ENCODE measurements at places on chromosomes 7 and 10.
A peak's percentile ranks its signal among the peaks of the same experiment; 100 is the strongest.

GRCh38 chr7:154427533-154427932 is 375.3 kb downstream of the DPP6 start:
- no peaks in the 10 kb centered on the region for H3K36me3 ChIP-seq
- DNase-seq, result no peak
- no peaks in the 10 kb centered on the region for H3K27me3 ChIP-seq

DNA sequence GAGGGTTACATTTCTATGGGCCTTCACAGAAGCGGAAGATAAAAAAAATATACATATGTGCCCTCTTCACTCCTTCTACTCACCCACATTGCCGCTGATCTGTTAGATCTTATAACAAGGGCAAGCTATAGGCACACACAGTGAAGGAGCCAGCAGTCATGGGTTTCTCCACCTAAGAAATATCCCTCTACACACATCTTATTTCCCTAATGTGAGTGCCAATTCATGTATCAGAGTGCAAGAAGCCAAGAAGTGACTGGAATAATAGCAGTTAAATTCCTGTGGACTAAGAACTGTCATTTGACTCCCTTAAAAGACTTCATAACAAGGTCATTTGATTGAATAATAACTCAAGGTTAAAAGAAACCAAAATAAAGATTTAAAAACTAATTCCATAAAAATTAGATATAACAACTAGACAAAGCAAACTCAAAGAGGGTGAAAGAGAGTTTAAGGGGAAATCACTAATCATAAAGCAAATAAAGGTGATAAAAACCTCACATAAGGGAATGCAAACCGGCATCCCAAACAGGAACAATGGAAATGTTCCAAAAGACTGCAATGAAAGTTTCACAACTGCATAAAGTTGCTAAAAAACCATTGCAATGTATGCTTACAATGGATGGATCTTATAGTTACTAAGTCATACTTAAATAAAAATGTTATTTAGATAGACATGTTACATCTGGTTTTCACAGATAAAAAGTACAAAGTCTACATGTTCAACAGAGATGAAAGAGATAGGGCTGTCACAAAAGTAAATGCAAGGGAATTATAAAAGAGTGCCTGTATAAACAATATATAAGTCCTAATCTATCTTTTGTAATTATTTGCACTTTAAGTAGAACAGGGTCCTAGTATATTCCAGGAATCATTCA is 42.8 kb downstream of the ARHGAP21 start:
- no peak overlapping the region for H3K27ac ChIP-seq
- no peaks in the 10 kb centered on the region for H3K27me3 ChIP-seq
- no peak overlapping the region for H3K4me3 ChIP-seq
- peaks cover 3% of the 10 kb centered on the region for H3K36me3 ChIP-seq
- DNase-seq, result no peak

- H3K4me3 ChIP-seq, result no peak overlapping the region
- H3K27ac ChIP-seq, result no peak overlapping the region
- no peaks in the 10 kb centered on the region for H3K4me1 ChIP-seq
- H3K36me3 ChIP-seq, result no peaks in the 10 kb centered on the region
- peaks cover 79% of the 10 kb centered on the region for H3K27me3 ChIP-seq
- no peak for DNase-seq
Observed at GRCh38 chr10:103262229-103262628, 14.7 kb upstream of the INA start.

GRCh38 chr10:129945064-129945463 is 19.0 kb downstream of the EBF3 start:
- H3K36me3 ChIP-seq, result no peaks in the 10 kb centered on the region
- H3K27me3 ChIP-seq, result peaks cover 20% of the 10 kb centered on the region
- no peaks in the 10 kb centered on the region for H3K4me1 ChIP-seq
- no peak overlapping the region for H3K27ac ChIP-seq
- no peak overlapping the region for H3K4me3 ChIP-seq

DNA sequence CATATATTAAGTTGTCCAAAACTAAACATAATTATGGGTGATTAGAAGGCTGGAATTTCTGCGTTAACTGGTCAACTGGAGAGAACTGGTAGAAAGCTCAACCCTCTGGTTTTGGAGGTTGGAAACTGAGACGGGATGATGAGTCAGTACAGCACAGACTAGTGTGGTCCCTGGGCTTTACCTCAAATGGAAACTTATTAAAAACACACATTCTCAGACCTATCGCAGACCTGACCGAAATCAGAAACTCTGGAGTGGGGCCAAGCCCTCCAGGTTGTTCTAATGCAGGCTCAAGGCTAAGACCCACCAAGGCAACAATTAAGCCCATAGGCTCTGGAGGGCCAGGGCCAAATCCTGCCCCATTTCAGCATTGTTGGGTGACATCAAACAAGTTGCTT is 136.9 kb downstream of the KCNMA1 start:
- no peak for DNase-seq
- peaks cover 50% of the 10 kb centered on the region for H3K27me3 ChIP-seq
- no peak overlapping the region for H3K4me3 ChIP-seq
- no peak overlapping the region for H3K27ac ChIP-seq
- no peaks in the 10 kb centered on the region for H3K4me1 ChIP-seq
- H3K36me3 ChIP-seq, result no peaks in the 10 kb centered on the region

DNA sequence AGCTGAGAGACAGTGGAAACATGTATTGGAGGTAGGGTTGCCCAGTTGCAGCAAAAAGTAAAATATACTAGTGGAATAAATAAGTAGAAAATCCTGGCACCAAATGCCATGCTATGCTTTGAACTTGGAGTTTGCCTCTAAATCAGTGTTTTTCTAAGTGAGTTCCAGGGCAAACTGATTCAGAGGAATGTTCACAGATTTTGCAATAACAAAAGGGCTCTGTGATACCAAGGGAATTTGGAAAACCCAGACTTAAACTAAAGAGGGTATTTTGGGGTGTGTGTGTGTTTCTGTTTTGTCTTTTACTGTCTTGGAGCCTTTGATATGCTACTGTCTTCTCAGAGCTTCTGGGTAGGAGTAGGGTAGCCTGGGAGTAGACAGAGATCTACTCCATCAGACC is 39.9 kb downstream of the SLC26A4 start:
- no peak for DNase-seq
- H3K36me3 ChIP-seq, result no peaks in the 10 kb centered on the region
- no peak overlapping the region for H3K27ac ChIP-seq
- no peak overlapping the region for H3K4me3 ChIP-seq
- H3K4me1 ChIP-seq, result no peaks in the 10 kb centered on the region
- H3K27me3 ChIP-seq, result peaks cover 13% of the 10 kb centered on the region

GRCh38 chr7:24025765-24026164 is 258.2 kb upstream of the NPY start:
- no peak overlapping the region for H3K27ac ChIP-seq
- no peak for DNase-seq
- H3K36me3 ChIP-seq, result no peaks in the 10 kb centered on the region
- no peaks in the 10 kb centered on the region for H3K4me1 ChIP-seq

DNA sequence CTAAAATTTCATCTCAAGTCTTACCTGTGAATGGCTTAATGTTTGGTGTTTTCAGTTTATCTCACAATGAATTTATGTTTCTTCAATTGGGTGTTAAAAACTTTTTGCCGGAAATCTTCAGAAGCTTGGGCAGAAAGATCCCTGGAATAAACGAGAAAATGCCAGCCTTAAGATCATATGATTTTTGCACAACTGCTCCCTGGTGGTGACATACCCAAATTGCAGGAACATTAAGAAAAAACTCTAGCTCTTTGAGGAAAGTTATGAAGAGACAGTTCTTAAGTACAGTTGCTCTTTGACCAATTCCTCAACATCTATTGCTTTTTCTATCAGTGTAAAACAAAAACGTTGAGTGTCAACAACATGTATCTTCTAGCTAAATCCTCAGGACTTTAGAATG is 48.2 kb upstream of the CREB5 start:
- H3K36me3 ChIP-seq, result no peaks in the 10 kb centered on the region
- H3K4me1 ChIP-seq, result no peaks in the 10 kb centered on the region
- no peak overlapping the region for H3K27ac ChIP-seq
- H3K4me3 ChIP-seq, result no peak overlapping the region

DNA sequence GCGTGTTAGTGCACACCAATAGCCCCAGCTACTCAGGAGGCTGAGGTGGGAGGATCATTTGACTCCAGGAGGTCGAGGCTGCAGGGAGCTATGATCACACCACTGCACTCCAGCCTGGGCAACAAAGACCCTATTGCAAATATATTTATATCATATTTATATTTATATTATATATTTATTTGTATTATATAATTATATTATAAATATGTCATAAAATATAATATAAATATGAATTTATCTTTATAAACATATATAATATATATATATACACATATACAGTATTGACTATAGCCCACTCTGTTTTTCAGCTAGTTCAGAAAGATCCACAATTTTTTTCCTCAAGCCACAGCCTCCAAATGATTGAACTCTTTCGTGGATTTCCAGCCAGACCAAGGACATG is 45.3 kb upstream of the MYL10 start:
- peaks cover 6% of the 10 kb centered on the region for H3K27me3 ChIP-seq
- H3K4me3 ChIP-seq, result no peak overlapping the region
- H3K27ac ChIP-seq, result no peak overlapping the region
- no peaks in the 10 kb centered on the region for H3K36me3 ChIP-seq

DNA sequence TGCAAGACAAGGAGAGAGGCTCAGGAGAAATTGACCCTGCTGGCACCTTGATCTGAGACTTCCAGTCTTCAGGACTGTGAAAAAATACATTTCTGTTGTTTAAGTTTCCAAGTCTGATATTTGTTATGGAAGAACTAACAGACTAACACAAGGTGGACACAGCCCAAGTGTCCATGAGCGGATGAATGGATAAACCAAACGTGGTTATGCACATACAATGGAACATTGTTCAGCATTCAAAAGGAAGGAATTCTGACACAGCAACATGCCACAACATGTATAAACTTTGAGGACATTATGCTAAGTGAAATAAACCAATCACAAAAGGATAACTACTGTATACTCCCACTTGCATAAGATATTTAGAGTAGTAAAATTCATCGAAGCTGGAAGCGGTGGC is 76.5 kb downstream of the FAM13C start:
- no peaks in the 10 kb centered on the region for H3K36me3 ChIP-seq
- H3K4me1 ChIP-seq, result no peaks in the 10 kb centered on the region
- no peak overlapping the region for H3K27ac ChIP-seq
- DNase-seq, result no peak

- DNase-seq, result no peak
- H3K27me3 ChIP-seq, result peaks cover 36% of the 10 kb centered on the region
- H3K4me1 ChIP-seq, result no peaks in the 10 kb centered on the region
- no peak overlapping the region for H3K4me3 ChIP-seq
Observed at GRCh38 chr10:654647-654996, 34.8 kb downstream of the DIP2C start.

GRCh38 chr10:62083412-62084267 is 182.1 kb downstream of the ARID5B start:
- H3K27me3 ChIP-seq, result no peaks in the 10 kb centered on the region
- H3K4me3 ChIP-seq, result peak overlapping the region; percentile 21
- peak overlapping the region; percentile 94 for H3K27ac ChIP-seq
- no peak for DNase-seq

DNA sequence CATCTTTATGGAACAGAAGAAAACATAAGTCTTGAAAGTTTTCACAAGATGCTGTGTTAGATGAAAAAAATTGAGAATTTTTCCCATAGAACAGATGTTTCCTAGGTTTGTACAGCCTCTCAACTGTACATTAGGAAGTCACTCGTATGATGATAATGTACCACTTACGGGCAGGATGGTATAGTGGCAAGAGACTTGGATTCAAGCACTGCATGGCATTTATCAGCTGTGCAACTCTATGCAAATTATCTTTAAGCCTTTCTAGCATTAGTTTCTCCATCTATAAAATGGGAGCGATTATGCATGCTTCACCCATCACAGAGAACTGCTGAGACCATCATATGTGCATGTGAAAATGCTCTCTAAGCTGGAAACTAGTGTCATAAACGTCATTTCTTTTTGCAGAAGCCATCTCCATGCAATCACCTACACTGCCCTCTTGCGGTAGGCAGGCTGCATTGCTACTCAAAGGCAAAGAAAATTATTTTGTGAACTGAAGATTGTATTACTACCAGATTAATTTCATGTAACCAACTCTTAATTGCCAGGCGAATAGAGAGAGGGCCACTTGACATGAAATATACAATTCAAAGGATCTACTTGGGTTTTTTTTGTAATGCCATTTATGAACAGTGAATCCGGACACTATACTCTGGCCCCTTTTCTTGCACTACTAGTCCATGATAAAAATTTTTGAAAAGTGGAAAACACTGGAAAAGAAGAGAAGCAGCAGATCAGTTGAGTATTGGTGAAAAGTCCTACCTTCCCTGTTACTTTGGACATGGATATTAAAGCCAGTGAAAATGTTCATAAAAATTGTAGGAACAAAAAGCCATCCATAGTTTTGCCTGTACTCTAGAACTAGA is 102.3 kb downstream of the JAZF1 start:
- peaks cover 1% of the 10 kb centered on the region for H3K36me3 ChIP-seq
- H3K27ac ChIP-seq, result no peak overlapping the region
- H3K4me3 ChIP-seq, result no peak overlapping the region
- no peaks in the 10 kb centered on the region for H3K27me3 ChIP-seq
- peaks cover 19% of the 10 kb centered on the region for H3K4me1 ChIP-seq
- DNase-seq, result peak; percentile 36

DNA sequence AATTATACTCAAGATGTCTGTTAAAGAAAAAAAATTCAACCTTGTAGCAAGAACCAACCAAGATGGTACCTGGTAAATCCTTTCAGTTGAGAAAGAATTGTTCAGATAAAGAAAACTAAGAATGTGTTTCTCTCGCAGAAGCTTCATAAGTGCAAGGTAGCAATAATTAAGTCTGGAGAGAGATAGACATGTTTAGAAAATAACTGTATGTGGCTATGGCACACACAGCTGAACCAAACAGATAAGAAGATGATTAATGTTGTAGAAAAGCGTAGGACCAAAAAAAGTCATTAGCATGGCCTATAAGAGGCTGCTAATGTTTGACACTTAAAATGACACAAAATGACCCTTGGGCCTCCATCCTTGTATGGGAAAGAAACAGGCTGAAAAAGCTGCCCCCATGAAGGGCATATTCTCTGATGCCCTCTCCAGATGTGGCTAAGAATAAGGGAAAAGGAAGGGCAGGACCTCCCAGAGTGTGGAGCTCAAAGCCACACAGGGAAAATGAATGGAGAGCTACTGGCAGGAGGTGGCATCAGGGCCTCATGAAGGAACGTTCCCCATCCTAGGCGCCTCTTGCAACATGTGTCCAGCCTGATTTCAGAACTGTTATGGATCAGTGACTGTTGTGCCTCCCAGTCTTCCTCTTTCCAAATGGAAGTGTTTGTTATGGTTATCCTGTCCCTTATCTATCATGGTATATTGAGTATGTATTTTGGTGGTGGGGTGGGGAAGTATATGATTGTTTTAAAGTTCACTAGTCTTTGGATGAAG is 30.7 kb downstream of the TLL2 start:
- no peak overlapping the region for H3K4me3 ChIP-seq
- H3K27me3 ChIP-seq, result peaks cover 75% of the 10 kb centered on the region
- no peak overlapping the region for H3K27ac ChIP-seq
- no peaks in the 10 kb centered on the region for H3K4me1 ChIP-seq
- DNase-seq, result no peak

GRCh38 chr7:135980665-135981180 is 3.6 kb upstream of the MTPN start:
- peak overlapping the region; percentile 83 for H3K4me3 ChIP-seq
- H3K36me3 ChIP-seq, result peaks cover 18% of the 10 kb centered on the region
- DNase-seq, result peak; percentile 65
- H3K27me3 ChIP-seq, result no peaks in the 10 kb centered on the region
- peak overlapping the region; percentile 86 for H3K27ac ChIP-seq

- no peak overlapping the region for H3K4me3 ChIP-seq
- peaks cover 6% of the 10 kb centered on the region for H3K36me3 ChIP-seq
- H3K27me3 ChIP-seq, result peaks cover 56% of the 10 kb centered on the region
- no peak for DNase-seq
- H3K4me1 ChIP-seq, result peaks cover 8% of the 10 kb centered on the region
Observed at GRCh38 chr7:101300465-101301376, 20.9 kb downstream of the IFT22 start.
